ENCODE measurements at places on chromosomes 11 and 22.

- H3K27ac ChIP-seq = no peak overlapping the region
- H3K4me1 ChIP-seq = peaks cover 20% of the 10 kb centered on the region
- H3K36me3 ChIP-seq = no peaks in the 10 kb centered on the region
- H3K4me3 ChIP-seq = no peak overlapping the region
- no peak for DNase-seq
- H3K27me3 ChIP-seq = peaks cover 1% of the 10 kb centered on the region
Measured at GRCh38 chr22:26669060-26669481, 11.7 kb downstream of the MIAT start.

- no peak overlapping the region for H3K27ac ChIP-seq
- H3K4me3 ChIP-seq = no peak overlapping the region
- peaks cover 4% of the 10 kb centered on the region for H3K36me3 ChIP-seq
- DNase-seq = no peak
- peaks cover 27% of the 10 kb centered on the region for H3K4me1 ChIP-seq
Measured at GRCh38 chr11:126871792-126872191, 128.8 kb downstream of the KIRREL3 start.

DNA sequence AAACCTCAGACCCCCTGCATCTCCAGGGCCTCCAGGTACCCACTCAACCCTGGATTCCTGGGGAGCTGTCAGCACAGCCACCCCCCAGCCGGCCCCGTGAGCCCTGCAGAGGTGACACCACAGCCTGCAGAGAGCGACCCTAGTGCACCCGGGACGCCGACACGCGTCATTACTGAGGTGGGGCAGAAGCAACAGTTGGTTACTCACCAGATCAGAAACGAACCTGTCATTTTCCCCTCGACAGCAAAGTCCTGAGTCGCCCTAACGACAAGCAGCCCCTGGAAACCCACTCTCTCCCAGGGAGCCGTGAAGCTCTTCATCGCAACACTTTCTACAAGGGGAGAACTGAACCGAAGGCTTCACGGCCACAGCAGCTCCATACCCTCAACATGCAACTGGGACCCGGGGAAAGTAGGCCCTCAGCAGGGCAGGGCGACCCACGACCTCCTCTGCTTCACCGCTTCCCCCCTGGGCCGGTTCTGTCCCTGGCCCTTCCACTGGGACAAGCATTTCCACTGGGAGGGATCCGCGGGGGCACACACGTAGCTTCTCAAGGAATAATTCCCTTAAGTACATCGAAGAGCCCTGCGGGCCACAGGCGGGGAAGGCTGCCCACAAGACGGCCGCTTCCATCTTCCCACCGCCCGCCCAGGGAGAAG, 1.6 kb downstream of the BRD1 start:
- H3K4me3 ChIP-seq = peak overlapping the region; percentile 85
- H3K36me3 ChIP-seq = peaks cover 25% of the 10 kb centered on the region
- DNase-seq = no peak
- H3K4me1 ChIP-seq = peaks cover 25% of the 10 kb centered on the region
- peak overlapping the region; percentile 93 for H3K27ac ChIP-seq

DNA sequence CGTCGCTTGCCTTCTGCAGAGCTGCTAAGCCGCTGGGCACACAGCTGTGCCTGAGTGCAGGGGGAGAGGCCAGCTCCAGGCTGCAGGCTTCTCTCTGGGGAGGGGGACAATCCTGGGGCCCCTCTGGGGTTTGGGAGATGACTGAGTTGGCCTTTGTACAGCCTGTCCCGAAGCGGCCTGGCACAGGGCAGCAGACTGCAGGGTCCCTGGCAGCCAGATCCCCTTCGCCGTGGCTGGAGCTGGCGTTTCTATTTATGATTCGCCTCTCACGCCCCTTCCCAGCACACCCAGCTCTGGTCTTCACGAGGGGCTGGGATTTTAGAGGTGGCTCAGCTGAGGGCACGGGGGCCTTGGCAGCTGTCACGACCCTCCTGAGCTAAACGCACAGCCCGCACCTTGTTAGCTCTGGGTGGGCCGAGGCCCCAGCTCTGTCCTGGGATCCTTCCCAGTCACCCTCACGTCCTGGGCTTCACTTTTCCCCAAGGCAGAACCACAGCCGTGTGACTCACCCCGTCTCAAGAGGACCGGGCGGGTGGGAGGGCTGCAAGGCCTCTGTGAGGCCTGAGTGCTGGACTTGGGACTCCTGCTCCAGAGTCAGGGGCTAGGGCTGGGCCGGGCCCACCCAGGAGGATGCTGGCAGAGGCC, 18.4 kb downstream of the OSBPL5 start:
- no peak for DNase-seq
- no peak overlapping the region for H3K4me3 ChIP-seq
- peaks cover 1% of the 10 kb centered on the region for H3K36me3 ChIP-seq

- no peak for DNase-seq
- peak overlapping the region; percentile 78 for H3K4me3 ChIP-seq
- H3K27ac ChIP-seq = no peak overlapping the region
- peaks cover 7% of the 10 kb centered on the region for H3K36me3 ChIP-seq
Measured at GRCh38 chr11:820655-821511, 2.2 kb downstream of the PNPLA2 start.

GRCh38 chr11:118531597-118532084, 649 bp downstream of the TMEM25 start:
- peaks cover 6% of the 10 kb centered on the region for H3K36me3 ChIP-seq
- peak overlapping the region; percentile 94 for H3K27ac ChIP-seq
- H3K27me3 ChIP-seq = no peaks in the 10 kb centered on the region
- H3K4me1 ChIP-seq = peaks cover 24% of the 10 kb centered on the region

DNA sequence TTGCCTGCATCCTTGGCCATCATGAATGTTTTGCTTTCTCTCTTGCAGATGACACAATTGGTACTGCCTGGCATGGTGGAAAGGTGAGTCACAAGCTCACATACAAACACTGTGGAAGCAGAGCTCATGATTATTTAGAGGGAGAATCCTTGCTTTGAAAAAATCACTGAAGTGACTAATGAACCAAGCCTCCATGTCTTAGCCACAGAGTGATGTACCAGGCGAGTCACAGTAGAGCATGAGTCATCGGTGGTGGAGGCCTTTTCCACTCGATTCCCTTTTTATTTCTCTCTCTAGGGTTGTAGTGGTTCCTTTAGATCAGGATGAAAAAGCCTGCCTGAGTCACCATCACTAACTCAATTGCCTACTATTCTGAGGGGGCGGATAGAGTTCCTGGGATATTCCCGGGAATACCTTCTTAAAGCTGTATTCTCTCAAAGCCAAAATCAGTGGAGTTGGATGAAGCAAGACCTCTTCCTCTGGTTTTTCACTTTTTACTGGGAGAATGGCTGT, 49.6 kb upstream of the ALKBH3 start:
- DNase-seq = no peak
- no peaks in the 10 kb centered on the region for H3K27me3 ChIP-seq
- H3K27ac ChIP-seq = peak overlapping the region; percentile 30
- H3K36me3 ChIP-seq = peaks cover 10% of the 10 kb centered on the region

All from mesothelial cell of epicardium (in vitro differentiated cells).